ENCODE measurements at places on chromosomes 2 and 18. TPM values are rescaled to one million over a fixed set of nuclear protein-coding genes. Genes with fewer than 3 reads are reported as not detected.

The CD8B gene
- total RNA-seq: not detected

The TMEM185B gene
- 27.9 TPM for total RNA-seq

The POTEJ gene
- not detected for total RNA-seq

The SLC5A7 gene
- not detected for total RNA-seq

The CD226 gene
- not detected for total RNA-seq

Measured in cardiac ventricle fibroblast (primary cell).